ENCODE measurements at places on chromosomes 4 and X. TPM values are rescaled to one million over a fixed set of nuclear protein-coding genes. Genes with fewer than 3 reads are reported as not detected.

The HSFX4 gene
- not detected for total RNA-seq

The NAA11 gene
- not detected for total RNA-seq

The P2RY8 gene
- total RNA-seq = not detected

The TEX13D gene
- total RNA-seq = not detected

The PNMA5 gene
- not detected for total RNA-seq

The TMPRSS11D gene
- total RNA-seq = 0.29 TPM

The STBD1 gene
- total RNA-seq = 0.98 TPM

All from vein endothelial cell (primary cell).